Renal pelvis (tissue), 12 donors: ENCODE measurements at places on chromosomes 12 and 14.
A peak's percentile ranks its signal among the peaks of the same experiment; 100 is the strongest.

DNA sequence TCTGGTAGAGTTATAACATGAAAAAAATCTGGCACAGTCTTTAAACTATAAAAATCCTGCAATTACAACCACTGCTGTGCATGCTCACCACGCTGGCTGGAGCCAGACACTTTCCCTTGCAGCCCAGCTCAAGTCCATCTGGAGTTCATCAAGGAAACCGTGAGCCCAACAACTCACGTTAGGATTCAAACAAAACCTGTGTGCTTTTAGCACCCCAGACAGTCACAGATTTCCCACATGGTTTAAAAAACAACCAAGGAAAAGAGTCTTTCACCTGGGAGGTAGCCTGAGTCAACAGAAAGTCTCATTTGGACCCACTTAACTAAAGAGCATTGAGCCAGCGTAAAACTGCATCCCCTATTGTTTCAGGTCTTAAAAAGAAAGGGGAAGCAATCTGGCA is 4.7 kb downstream of the LRIG3 start:
- DNase-seq = peak; percentile 73

DNA sequence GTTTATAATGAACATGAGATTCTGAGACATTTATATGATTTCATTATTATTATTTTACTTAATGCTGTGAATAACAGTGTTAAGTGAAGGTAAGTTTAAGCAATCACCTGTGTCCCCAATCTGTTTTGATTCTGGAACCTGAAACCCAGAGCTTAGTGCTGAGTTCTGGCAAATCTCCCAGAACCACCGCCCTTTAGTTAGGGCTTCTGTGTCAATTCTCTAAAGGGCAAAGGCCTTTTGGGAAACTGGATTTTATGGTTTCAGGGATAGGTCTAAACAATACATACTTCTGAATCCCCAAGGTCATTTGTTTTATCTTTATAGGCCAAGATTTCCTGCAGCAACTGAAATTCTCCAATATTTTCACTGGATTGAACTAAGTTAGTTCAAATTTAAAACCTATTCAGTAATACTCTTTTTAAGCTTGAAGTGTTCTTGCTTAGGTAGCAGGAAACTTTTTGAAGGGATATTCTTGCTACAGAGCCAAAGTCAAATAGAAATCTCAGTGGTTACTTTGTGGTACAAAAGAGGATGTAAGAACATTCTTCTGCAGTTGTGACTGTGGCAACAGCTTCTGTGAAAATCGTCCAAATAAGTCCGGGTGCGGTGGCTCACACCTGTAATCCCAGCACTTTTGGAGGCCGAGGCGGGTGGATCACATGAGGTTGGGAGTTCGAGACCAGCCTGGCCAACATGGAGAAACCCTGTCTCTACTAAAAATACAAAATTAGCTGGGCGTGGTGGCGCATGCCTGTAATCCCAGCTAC is 10.0 kb upstream of the PKP2 start:
- DNase-seq = no peak

GRCh38 chr12:57609101-57609780 is 2.0 kb upstream of the ARHGEF25 start:
- no peak for DNase-seq

- DNase-seq = no peak
Observed at GRCh38 chr12:102763471-102763870, 153.6 kb downstream of the PAH start.

DNA sequence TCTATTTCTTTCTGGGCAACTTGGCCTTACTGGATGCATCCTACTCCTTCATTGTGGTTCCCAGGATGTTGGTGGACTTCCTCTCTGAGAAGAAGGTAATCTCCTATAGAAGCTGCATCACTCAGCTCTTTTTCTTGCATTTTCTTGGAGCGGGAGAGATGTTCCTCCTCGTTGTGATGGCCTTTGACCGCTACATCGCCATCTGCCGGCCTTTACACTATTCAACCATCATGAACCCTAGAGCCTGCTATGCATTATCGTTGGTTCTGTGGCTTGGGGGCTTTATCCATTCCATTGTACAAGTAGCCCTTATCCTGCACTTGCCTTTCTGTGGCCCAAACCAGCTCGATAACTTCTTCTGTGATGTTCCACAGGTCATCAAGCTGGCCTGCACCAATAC is 5.3 kb downstream of the OR4N5 start:
- DNase-seq = no peak

DNA sequence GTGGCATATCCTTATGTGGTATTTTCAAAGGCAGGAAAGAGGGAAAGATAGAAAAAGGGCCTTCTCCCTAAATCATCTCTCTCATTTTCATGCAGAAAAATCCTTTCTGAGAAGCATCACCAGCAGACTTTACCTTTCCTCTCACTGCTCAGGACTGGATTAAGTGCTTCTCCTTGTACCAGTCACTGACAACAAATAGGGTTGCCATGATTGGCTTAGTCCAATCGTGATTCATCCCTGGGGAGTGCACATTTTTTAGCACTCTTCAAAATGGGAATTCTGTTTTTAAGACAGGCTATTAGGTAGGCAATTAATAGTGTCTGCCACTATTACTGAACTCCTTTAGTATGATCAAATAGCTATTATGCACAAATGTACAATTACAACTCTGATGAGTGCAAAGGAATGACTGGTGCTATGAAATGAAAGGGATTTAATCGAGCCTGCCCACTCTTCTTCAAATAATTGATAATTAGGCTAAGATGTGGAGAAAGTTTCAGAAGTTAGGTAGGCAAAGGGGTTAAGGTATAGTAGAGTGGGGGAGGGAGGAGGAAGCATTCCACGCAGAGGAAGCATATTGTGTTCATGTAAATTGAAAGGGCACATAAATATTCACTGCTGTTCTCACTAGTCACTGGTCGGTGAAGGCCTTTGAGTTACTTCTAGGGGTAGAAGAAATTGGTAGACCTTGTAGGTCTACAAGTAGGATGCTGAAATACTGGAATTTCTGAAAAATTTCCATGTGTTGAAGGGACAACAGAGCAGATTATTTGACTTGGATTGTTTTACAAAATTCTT is 84.0 kb downstream of the MSRB3 start:
- no peak for DNase-seq

GRCh38 chr12:100987552-100988521 is 193.3 kb downstream of the ANO4 start:
- no peak for DNase-seq

GRCh38 chr12:66896797-66897196 is 217.9 kb upstream of the GRIP1 start:
- no peak for DNase-seq

GRCh38 chr12:119620490-119620889 is 26.9 kb downstream of the TMEM233 start:
- DNase-seq = no peak

DNA sequence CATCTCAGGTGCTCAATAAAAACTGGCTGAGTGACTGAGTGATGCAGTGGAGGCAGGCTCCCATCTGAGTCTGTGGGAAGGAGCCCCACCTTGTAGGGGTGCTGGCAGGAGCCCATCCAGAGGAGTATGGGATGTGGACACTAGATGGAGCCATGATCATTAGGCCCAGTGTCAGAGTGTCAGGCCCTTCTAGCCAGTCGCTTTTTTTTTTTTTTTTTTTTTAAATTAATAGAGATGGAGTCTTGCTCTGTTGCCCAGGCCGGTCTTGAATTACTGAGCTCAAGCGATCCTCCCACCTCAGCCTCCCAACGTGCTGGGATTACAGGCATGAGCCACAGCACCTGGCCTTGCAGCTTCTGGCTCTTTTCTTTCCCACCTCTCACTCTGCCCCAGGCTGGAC is 11.5 kb downstream of the RITA1 start:
- peak; percentile 64 for DNase-seq

DNA sequence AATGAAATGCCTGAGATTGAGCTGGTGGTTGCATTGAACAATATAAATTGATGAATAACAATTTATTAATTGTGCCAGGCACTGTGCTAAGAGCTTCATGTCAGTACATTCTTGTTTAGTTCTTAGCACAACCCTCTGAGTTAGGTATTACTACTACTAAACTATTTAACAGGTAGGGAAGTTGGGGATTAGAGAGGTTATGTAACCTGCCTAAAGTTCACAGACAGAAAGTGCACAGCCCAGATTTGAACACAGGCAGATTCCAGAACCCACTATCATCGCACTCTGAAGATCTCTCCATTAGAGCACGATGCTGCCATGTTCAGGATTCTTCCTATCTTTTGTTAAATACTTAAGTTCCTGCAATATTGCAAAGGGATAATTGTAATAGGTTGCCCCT is 49.3 kb downstream of the ETV6 start:
- no peak for DNase-seq

- no peak for DNase-seq
Observed at GRCh38 chr12:19553175-19553574, 113.9 kb downstream of the AEBP2 start.

DNA sequence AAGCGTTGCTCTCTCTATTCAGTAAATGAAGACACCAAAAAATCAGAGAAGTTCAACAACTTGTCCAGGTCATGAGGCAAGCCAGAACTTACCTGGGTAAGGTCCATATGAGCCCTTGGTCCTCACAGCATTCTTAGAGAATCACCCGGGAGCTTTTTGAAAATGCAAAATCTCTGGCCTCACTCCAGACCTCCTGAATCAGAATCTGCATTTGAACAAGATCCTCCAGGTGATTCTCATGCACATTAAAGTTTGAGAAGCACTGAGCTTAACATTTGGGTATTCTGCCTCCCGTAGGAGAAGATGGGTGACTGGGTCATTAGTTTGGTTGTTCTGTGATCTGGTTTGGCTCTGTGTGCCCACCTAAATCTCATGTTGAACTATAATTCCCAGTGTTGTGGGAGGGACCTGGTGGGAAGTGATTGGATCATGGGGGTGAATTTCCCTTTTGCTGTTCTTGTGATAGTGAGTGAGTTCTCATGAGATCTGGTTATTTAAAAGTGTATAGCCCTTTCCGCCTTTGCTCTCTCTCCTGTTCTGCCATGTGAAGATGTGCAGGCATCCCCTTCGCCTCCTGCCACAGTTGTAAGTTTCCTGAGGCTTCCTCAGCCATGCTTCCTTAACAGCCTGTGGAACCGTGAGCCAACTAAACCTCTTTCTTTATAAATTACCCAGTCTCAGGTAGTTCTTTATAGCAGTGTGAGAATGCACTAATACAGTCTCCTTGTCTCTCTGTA is 221.2 kb downstream of the RAD51B start:
- no peak for DNase-seq

DNA sequence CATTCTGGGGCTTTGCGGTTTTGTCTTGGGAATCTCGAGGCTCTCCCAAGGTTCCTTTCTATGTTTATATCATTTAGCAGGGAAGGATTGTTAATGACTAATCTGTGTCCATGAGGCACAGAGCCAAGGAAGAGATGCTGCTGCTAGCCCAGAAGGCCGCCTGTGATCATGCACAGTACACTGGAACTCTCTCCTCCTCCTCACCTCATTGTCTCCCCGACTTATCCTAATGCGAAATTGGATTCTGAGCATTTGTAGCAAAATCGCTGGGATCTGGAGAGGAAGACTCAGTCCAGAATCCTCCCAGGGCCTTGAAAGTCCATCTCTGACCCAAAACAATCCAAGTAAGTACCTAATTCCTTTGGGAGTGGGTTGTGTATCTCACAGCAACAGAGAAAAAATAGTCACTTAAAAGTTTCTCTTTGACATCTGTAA is at the start of gene NR1H4:
Gene NR1H4, plus strand, starts transcription at position 151 of the 435 bp plus-strand sequence. CDS start 19,458 bp downstream, outside the sequence.
- no peak for DNase-seq

DNA sequence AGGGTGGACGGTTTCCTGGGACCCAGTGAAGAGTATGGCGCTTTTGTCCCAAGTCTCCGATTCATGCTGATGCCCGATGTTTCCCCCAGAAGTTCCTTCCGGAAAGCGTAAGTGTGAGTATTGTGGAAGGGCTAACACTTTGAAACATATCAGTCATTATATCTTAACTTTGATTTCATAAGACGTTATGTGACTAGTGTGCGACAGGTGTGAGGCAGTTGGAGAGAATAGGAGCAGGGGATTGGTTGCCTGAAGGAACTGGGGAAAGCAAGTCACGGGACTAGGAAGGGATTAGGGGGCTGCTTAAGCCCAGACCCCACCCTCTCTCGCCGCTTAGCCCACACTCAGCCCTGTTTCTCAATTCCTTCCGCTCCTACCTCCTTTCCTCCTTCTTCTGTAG is 154.9 kb downstream of the CHST11 start:
- DNase-seq = no peak

- DNase-seq = no peak
Observed at GRCh38 chr14:50804181-50804721, 26.7 kb downstream of the NIN start.

DNA sequence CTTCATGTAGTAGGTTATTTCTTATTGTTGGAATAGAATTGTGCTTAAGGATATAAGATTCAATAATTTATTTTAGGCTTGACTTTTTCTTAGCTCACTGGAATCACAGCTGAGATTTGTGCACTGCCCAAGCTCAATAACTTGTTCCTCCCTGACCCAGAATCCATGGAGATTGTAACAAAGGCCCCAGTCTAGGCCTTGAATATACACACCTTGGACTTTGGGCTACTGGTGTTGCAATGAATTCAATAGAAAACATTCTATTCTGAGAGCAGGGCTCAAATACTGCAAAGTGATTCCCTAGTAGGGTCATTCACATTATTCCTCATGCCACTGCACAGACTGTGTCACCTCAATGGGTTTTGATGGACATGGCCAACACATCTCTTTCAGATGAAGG is 352.4 kb downstream of the GALC start:
- DNase-seq = no peak

DNA sequence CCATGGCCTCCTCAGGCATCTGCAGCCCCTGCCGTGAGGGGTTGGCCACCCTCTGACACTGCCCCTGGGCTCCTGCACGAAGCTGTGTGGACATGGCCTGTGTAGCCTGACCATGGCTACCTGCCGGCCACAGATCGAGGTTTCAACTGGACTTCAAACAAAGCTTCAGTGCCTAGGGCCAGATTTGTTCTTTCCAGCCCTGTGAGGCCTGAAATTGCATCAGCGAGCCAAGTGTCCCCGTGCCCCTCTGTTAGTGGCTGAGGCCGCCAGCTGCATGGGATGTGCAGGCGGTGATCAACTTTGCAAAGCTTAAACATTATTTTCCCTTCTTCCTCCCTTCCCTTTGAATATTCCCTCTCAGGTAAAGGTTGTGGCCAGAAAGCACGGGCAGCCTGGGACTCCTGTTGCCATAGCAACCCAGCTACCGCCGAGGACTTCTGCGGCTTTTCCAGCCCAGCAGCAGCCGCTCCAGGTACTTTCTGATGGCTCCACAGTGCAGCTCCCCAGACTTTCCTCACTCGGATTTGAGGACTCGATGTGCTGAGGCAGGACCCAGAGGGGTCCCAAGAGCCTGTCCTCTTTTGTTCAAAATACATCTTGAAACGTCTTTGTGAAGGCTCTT is 35.8 kb downstream of the DDX51 start:
- DNase-seq = no peak
